ENCODE measurements at places on chromosomes 13 and 19.

GRCh38 chr19:741506-742131, 9.3 kb upstream of the MISP start:
- peak; percentile 14 for DNase-seq

DNA sequence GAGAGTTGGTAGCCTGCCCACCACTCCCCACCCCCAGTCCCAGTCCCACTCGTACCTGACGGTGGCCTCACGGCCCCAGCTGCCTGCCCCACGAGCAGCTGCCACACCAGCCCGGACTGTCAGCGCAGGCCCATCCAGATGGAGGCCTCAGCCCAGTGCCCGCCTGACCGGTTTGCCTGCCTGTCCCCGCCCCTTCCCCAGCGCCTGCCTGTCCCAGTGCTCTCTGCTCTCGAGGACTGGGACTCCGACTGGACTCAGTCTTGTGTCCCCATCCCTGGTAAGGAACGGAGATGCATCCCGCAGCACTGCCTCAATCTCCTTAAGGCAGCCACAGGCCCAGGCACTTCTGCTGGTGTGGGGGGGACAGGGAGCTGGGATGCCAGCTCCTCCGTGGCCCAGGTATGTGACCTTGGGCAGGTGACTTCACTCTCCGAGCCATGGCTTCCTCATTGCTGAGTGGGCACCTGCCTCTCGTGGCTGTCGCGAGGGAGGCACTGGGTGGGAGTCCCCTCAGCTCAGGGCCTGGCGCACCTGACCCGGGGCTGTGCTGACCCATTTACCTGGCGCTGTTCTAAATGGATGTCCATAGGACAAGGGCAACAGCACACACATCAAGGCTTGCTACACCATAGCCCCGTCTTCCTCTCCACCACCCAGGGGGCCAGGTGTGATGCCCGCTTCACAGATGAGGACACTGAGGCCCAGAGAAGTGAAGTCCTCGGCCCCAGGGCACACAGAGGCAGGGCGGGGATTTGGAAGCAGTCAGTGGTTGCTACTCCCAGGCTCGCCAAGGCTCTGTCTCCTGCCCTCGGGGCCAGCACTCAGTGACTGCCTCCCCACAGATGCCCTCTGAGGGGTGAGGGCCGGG, at the start of gene NKPD1:
NKPD1 (minus strand) TSS at position 113 of the 868 bp plus-strand sequence. CDS start 832 bp downstream, outside the sequence.
- DNase-seq: no peak

DNA sequence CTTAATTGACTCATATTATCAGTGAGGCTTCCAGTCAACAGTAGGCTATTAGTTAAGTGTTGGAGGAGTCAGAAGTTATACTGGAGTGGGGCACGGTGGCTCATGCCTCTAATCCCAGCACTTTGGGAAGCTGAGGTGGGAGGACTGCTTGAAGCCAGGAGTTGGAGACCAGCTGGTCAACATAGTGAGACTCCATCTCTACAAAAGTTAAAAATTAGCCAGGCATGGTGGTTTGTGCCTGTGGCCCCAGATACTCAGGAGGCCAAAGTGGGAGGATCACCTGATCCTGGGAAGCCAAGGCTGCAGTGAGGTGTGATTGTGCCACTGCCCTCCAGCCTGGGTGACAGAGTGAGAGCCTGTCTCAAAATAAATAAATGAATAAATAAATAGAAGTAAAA, 53.2 kb downstream of the COMP start:
- DNase-seq: no peak

DNA sequence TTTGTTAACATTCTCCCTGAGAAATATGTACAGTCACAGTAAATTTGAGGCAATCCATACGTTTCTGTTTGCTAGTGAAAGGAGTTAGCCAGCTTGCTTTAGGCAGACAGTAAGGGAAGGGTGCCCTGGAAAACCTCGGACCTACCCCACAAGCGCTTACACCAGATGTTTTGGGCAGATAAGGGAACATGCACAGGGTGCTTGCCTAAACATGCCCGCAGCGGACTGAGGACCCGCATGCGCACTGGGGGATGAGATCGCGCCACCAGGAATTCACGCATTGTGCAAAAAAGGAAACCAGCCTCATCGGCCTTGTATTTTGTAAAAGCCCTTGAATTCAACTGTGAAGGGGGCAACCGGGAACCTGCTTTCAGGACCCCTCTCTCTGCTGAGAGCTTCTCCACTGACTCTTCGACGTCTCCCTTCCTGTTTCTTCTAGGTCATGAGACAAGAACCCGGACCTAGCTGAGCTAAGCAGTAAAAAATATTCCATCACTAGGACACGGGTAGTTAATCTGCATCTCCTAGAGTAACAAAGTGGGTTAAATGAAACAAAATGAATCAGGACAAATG, 1399.2 kb upstream of the ATXN8OS start:
- no peak for DNase-seq

GRCh38 chr13:113153810-113154748, 4.4 kb upstream of the PROZ start:
- peak; percentile 79 for DNase-seq

DNA sequence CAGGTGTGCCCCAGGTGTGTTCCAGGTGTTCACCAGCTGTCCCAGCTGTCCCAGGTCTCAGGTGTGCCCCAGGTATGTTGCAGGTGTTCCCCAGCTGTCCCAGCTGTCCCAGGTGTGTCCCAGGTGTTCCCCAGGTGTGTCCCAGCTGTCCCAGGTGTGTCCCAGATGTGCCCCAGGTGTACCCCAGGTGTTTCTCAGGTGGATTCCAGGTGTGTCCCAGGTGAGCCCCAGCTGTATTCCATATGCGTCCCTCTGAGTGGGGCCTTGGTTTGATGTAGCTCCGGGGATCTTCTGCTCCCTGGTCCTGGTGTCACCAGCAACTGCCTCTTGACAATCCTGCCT, 719 bp upstream of the GRK1 start:
- DNase-seq: no peak

DNA sequence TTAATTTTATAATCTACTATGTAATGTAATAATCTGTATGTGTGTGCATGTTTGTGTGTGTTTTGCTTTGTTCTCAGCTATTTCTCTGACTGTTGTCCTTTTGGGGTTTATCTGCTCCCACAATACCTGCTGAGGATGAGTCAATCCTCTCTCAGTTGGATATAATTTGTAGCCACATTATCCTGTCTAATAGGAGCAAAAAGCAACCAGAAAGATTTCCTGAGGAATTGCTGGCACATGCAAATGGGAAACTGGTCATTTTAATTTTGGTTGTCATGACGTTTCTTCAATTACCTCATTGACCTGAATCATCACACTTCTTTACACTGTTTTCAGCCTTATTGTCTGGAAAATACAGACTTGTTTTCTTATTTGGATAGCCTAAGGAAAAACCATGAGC, 488.4 kb downstream of the KLF5 start:
- no peak for DNase-seq

GRCh38 chr13:76732367-76732766, 153.8 kb downstream of the KCTD12 start:
- no peak for DNase-seq

DNA sequence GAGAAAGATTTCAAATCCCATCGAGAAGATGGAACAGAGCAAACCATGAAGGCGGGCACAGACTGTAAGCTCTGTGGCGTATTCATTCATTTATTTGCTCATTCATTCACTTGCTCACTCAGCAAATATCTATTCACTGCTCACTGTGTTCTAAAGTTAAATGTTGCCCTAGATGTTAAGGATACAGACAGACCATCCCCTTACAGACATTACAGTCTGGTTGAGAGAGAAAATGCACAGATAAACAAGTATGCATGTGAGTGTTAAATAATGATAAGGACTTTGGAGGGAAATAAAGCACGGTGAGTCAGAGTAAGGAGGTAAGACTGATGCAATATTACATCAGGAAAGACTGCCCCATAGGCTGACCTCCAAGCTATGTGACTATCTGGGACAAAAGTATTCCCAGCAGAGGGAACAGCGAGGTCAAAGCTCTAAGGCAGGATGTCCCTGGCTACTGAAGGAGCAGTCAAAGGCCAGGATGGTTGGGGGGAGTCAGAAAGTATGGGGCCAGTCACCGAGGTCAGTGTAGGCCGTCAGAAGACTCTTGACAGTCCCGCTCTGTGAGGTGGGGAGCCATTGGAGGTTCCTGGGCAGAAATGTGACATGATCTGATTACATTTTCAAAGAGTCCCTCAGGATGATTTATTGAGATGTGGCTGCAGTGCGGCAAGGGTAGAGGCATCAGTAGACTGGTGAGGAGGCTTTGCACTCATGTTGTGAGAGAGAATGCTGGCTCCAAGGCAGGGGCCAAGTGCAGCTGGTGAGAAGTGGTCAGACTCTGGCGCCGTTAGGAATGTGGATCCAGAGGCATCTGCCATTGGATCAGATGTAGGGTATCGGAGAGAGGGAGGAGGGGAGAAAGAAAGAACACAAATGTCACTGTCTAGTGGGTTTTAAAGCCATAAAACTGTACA, 37.9 kb downstream of the MBNL2 start:
- peak; percentile 81 for DNase-seq

GRCh38 chr13:44312834-44313551, 60.6 kb upstream of the SERP2 start:
- DNase-seq: peak; percentile 81

DNA sequence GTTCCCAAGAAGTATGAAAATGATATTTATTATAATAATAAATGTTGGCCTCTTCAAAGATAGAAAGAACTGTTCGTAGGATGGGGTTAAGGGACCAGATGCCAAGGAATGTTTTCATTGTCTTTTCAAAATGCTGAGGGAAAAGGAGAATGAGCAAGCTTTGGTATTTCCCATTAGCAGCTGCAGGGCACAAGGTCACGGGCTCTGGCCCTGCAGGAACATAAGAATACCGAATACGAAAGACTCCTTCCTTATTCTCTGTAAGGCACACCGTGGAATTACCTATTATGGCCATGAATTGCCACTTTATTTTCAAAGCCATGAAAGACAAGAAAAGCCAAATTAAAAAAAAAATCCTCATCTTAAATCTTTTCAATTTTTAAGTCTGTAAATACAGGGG, 49.6 kb upstream of the OLFM4 start:
- DNase-seq: no peak

DNA sequence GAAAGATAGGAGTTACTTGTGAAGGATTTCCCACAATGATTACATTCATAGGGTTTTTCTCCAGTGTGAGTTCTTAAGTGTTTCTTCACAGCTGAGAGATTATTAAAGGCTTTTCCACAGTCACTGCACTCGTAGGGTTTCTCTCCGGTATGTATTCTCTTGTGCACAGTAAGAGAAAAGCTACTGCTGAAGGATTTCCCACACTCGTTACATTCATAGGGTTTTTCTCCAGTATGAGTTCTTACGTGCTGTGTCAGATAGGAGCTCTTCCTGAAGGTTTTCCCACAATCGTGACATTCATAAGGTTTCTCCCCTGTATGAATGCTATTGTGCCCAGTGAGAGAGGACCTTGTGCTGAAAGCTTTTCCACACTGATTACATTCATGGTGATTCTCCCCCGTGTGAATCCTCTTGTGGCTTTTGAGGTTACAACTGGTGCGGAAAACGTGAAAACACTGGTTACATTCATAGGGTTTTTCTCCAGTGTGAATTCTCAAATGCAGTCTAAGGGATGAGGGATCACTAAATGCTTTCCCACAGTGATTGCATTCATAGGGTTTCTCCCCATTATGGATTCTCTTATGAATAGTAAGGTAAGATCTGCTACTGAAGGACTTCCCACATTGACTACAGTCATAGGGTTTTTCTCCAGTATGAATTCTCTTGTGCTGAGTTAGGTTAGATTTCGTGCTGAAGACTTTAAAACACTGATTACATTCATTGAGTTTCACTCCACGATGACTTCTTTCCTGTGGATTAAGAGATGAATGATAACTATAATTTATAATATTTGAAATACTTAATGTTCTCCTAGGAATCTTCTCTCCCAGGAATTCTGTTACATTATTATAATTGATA, 20.6 kb downstream of the ZNF558 start:
- no peak for DNase-seq

- DNase-seq: no peak
Observed at GRCh38 chr13:109611912-109612691, 174.3 kb downstream of the IRS2 start.

GRCh38 chr19:38434549-38435051, 1.1 kb downstream of the RYR1 start:
- DNase-seq: no peak

DNA sequence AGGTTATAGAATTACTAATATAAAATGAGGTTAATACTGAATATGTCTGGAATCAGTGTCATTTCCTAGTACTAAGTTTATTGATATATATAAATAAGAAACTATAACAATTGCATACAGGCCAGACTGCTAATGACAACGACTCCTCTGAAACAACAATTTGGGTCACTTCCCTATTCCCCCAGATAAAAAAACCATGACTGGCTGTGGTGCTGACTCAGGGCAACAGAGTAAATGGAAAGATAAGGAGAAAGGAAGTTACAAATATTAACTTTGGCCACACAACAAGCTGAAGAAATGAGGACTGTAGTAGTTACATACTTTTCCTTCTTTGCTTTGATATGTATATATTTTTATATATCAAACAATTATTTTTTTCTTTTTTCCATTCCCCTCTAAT, 263.7 kb upstream of the PCDH9 start:
- no peak for DNase-seq

- DNase-seq: no peak
Observed at GRCh38 chr13:36950920-36951319, 30.9 kb upstream of the SMAD9 start.

DNA sequence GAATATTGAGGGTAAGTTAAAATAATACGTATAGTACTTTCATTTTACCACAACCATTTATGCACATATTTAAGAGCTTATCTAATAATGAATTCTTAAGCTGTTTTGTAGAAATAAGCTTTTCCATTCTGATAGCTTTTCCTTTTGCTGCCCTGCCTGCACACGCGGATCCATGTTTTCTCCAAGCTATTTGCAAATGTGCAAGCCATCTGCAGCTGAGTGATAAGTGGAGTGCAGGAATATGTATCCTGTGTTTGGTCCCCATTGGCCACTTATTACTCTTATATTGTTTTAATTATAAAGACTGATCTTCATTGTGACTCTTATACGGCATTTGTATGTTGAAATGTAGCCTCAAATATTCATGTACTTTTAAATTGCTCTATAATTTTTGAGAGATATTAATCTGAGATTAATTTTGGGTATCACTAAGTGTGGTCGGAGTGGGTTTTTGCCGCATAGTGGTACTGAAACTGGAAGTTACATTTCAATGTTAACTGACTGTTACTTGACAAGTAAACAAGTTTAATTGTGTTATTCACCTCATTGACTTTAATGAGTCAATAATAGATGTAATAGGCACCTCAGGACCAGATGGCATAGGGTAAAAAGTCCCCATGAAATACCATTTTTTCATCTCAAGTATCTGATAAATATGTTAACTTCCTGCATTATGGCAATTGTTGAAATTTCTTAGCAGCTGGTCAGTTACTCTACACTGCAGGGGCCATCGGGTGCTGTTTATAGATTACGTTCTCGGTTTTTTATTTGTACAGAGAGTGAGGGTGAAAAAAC, 1567.4 kb downstream of the EFNB2 start:
- peak; percentile 19 for DNase-seq

GRCh38 chr19:55156202-55157063, 1.1 kb downstream of the TNNI3 start:
- DNase-seq: peak; percentile 55

DNA sequence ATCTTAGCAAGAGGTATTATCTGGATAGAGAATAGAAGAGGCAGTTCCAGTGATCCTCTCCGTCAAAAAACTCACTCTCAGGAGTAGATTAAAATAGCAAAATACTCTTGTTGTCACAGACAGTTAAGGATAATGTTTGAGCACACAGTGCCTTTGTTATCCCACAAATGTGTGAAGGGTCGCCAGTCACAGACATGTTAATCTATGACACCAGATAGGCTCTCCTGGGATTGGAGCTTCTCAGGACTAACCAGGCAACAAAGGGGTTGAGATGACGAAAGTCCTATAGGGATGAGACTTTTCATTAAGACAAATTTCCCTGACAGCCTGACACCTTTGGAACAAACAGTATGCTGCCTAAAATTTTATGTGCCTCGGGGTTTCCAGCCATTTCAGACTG, 1947.1 kb downstream of the OLFM4 start:
- no peak for DNase-seq

- DNase-seq: no peak
Observed at GRCh38 chr13:111943229-111943795, 123.6 kb upstream of the SOX1 start.

Data from dermis blood vessel endothelial cell (primary cell).